ENCODE measurements at places on chromosomes 3 and 15.

- no peak for DNase-seq
These were observed 301.8 kb upstream of the PDZRN3 start for GRCh38 chr3:73926360-73927202.

- no peak for DNase-seq
These were observed 126.8 kb downstream of the DLG1 start for GRCh38 chr3:197171481-197172067.

DNA sequence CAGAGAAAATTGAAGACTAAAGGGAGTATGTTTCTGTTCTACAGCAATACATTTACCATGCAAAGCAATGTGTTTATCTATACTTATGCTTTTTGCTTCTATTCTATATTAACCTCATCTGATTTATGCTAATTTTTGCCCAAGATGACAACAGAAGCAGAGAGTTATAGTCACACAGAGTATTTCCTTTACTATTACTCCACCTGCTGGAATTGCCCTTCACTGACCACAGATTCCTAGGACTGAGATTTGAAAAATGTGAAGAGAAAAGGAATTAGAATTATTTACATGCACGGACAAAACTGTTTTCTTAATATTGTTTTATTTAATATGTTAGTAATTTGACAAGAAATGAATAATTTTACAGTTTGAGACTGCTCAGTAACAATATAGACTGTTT lies 745.6 kb downstream of the VGLL3 start:
- DNase-seq = no peak

- DNase-seq = no peak
These were observed 477.8 kb downstream of the RBMS3 start for GRCh38 chr3:29758434-29759322.

- DNase-seq = no peak
These were observed 11.7 kb downstream of the BAHD1 start for GRCh38 chr15:40452296-40453090.

- DNase-seq = no peak
These were observed 13.5 kb upstream of the GNB5 start for GRCh38 chr15:52204657-52205056.

DNA sequence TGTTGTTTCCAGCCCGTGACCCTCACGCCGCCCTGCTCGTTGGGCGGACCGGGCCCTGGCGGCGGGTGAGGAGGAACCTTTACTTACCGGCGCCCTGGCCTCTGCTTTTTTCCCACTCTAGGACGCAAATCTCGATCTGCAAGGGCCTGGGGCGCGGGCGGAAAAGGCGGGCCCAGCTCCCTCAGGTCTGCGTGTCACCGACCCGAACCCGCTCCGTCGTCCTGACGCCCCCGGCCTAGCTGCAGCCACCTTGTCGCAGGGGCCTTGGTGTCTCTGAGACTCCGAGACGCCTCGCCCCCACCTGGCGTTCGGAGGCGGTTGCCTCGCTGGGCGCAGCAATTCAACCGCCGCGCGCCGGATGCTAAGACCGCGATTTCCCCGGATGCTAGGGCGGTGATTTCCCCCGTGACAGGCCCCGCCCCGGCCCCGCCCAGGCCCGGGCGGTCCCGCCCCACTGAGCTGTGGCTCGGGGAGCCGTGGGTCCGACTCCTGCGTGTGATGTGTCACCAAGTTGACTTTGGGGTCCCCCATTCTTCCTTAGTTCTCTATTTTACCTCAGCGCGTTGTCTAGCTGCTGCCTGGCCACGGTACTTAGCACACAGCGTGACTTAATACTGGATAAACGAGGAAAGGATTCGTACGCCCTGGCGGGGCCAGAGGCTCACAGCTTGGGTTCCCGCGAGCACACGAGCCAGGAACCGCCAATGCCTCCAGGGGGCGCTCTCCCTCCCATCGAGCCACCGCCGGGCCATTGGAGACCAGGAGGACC lies at the start of gene RPL39L:
Gene RPL39L (minus strand): TSS at position 371 of the 769 bp plus-strand sequence. CDS start 18,196 bp downstream, outside the sequence.
- DNase-seq = peak; percentile 90

Measured in activated naive CD4-positive, alpha-beta T cell (primary cell).